Stimulated activated CD4-positive, alpha-beta T cell treated with anti-CD3 and anti-CD28 coated beads, Interleukin-1b, Interleukin-23, amount 100 ng/mL, for 1 hour (primary cell): ENCODE measurements at places on chromosomes 5 and 9.

- no peak for DNase-seq
Measured at GRCh38 chr5:150780187-150780692, 1.7 kb downstream of the SMIM3 start.

GRCh38 chr5:147375151-147375550, 134.7 kb downstream of the DPYSL3 start:
- no peak for DNase-seq

DNA sequence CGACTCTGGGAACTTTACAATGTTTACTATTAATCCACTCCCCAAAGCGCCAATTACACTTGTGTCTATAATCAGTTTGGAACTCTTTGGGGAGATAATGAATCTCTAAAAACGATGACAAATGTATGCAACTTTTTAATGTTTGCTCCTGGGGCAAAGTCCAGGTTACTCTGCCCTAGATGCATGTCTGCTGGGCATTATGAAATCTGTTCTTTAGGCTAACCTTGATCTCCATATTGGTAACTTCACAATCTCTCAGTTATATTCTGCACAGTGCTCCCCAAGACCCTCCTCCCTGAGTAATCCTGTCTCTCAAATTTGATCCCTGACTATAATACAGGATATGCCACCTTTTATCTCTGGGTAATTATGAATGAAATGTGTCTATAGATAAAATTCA, 152.2 kb upstream of the TRPM3 start:
- DNase-seq = no peak

GRCh38 chr5:144481861-144482260, 311.2 kb downstream of the KCTD16 start:
- DNase-seq = no peak

- DNase-seq = no peak
Measured at GRCh38 chr5:33474931-33475499, 34.2 kb downstream of the TARS1 start.

DNA sequence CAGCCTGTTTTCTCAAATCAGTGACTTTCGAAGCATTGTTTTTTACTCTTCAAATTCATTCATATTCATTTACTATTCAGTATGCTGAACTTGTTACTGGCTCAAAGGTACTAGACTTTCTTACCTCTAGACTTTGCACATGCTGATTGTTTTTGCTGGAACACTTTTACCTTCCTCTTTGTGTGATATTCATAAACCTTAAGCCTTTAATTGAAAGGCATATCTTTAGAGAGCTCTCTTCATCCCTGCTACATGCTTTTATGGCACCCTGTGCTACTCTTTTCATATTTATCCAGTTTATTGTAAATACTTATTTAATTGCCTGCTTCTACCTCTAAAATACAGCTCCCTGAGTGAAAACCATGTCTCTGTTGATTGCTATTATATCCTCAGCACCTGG, 48.7 kb upstream of the LRRC19 start:
- DNase-seq = no peak

DNA sequence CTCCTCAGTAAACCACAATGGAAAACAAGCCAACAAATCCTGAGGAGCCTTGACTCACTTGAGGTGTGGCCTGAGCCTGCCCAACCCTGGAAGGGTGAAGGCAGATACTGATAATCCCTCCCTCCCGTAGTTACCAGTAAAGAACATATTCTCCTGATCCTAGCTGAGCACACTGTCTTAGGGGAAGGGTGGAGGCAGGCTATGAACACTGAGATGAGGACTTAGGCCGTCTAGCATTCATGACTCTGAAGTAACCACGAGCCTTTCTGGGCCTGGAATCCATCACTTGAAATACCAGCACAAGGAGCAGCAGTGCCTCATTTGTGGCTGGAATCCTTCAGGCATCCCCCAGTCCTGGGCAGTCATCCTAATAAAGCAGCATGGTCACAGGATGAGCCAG, 124.5 kb upstream of the PRLR start:
- no peak for DNase-seq

GRCh38 chr5:78501411-78502352, 141.3 kb downstream of the SCAMP1 start:
- DNase-seq = no peak

- DNase-seq = no peak
Measured at GRCh38 chr5:17436761-17437221, 61.2 kb upstream of the TAF11L2 start.

DNA sequence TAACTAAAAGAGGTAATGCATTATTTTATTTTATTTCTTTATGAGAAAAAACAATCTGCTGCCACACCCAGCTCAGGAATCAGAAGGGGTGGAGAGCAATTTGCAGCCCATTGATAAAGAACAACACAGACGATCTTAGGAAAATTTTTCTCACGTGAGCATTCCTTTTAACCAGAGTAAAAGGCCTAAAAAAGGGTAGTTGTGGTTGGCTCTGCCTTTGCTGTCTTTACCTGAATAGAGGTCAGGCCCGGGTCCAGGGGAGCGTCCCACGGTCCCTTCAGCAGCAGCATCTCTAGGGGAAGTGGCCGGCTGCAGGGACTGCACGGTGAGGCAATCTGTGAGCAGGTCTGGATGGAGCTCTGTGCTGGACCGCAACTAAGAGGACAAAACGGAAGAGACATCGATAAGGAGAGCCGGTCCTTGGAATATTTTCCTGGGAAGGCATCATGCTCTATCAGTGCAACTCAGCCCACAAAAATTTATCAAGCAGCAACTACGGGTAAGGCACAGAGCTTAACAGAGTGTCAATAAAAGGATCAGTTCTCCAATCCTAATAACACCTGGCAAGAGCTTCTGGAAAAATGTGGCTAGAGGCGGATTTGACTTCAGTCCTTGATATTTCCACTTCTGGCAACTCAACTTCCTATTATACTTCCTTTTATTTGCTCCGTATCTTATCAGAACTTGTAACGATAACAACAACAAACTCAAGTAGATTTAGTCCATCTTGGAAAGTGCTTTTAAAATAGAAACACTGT, 372.8 kb upstream of the RFX3 start:
- no peak for DNase-seq

GRCh38 chr5:128858995-128859394, 106.3 kb upstream of the SLC27A6 start:
- no peak for DNase-seq

DNA sequence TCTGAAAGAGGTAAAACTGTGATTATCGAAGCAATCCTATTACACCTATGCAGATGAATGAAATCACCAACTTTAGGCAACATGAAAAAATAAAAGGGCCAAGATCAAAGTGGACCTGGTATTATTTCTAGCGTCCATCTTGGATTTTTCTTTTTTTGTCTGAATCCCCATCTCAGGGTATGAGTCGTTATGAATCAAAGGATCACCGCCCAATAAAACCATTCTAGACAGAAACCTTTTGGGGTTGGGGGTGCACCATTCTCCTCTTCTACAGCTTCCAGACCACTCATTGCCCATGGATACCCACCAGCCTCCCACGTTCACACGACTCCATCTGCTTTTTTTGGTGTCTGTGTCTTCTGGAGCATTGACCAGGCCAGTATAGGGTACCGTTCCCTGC, 33.4 kb downstream of the MAP1B start:
- no peak for DNase-seq

DNA sequence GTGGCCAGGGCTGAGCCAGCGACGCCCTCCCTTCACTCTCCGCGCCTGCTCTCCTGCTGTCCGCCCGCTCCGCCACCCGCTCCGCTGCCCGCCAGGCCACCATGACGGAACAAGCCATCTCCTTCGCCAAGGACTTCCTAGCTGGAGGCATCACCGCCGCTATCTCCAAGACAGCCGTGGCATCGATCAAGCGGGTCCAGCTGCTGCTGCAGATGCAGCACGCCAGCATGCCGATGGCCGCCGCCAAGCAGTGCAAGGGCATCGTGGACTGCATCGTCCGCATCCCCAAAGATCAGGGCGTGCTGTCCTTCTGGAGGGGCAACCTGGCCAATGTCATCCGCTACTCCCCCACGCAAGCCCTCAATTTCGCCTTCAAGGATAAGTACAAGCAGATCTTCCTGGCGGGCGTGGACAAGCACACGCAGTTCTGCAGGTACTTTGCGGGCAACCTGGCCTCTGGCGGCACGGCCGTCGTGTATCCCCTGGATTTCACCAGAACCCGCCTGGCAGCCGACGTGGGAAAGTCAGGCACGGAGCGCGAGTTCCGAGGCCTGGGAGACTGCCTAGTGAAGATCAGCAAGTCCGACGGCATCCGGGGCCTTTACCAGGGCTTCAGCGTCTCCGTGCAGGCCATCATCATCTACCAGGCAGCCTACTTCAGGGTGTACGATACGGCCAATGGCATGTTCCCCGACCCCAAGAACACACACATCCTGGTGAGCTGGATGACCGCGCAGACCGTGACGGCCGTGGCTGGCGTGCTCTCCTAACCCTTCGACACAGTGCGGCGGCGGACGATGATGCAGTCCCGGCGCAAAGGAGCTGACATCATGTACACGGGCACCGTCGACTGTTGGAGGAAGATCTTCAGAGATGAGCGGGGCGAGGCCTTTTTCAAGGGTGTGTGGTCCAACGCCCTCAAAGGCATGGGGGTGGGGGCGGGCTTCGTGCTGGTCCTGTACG, 1130.4 kb upstream of the ACO1 start:
- no peak for DNase-seq

DNA sequence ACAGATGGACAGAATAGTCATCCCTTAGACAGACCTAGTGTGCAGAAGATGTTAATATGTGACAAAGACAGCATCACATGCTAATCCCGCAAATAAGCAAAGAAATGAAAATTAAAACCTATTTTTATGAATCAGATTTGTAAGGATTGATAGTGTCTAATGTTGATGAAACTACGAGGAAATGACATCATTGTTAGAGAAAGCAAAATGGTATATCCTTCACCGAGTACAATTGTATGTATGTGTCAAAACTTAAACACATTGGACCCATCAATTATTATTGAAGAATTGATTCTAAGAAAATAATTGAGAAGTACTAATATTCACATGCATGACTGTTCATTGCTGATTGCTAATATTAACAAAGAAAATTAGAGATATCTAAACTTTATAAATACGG, 493.2 kb downstream of the BNC2 start:
- no peak for DNase-seq

DNA sequence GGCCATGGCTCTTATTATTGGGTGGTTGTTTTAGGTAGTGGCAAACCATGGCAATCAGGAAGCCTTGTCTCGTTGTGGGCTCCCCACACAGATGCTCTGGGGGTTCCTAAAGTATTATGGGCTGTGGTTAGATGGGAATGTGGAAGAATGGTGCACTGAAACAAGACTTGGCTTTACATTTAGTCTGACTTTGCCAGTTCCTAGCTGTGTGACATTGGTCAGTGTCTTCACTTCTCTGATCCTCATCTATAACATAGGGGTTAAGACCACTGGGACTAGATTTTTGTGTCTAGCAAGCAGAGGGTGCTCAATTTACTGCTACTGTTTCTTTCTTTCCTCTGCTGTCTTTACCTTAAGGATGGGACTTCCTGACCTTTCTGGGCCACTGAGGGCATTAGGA, 149.5 kb downstream of the HSPA4 start:
- no peak for DNase-seq
